ENCODE measurements at places on chromosomes 13 and 19.

DNA sequence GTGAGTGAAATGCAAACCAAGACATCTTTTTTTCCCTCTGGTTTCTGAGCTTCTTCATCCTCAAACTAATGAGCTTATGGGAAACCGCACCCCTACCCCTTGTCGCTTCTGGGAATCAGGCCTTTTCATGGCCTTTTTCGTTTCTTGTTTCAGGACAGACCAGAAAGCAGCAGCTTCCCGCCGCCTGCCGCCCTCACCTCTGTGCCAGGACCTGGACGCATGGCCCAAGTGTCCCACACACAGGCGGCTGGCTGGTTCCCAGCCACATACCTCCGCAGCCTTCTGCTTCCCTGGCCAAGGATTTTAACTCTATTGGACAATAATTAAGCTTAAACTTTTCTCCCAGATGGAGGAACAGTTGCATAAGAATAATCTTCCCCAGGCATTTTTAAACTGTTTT is 114.1 kb upstream of the SLITRK1 start:
- DNase-seq = no peak

GRCh38 chr19:51430221-51430620 is 12.8 kb upstream of the SIGLEC10 start:
- no peak for DNase-seq

GRCh38 chr13:41389580-41389979 is 67.8 kb upstream of the RGCC start:
- no peak for DNase-seq

DNA sequence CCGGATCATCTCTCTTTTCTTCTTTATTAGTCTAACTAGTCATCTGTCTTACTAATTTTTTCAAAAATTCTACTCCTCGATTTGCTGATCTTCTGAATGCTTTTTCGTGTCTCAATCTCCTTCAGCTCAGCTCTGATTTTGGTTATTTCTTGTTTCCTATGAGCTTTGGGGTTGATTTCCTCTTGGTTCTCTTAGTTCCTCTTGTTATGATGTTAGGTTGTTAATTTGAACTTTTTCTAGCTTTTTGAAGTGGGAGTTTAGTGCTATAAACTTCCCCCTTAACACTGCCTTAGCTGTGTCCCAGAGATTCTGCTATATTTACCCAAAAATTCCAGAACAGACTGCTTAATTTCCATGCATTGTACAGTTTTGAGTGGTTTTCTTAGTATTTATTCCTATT is 3.4 kb downstream of the FCAR start:
- no peak for DNase-seq

DNA sequence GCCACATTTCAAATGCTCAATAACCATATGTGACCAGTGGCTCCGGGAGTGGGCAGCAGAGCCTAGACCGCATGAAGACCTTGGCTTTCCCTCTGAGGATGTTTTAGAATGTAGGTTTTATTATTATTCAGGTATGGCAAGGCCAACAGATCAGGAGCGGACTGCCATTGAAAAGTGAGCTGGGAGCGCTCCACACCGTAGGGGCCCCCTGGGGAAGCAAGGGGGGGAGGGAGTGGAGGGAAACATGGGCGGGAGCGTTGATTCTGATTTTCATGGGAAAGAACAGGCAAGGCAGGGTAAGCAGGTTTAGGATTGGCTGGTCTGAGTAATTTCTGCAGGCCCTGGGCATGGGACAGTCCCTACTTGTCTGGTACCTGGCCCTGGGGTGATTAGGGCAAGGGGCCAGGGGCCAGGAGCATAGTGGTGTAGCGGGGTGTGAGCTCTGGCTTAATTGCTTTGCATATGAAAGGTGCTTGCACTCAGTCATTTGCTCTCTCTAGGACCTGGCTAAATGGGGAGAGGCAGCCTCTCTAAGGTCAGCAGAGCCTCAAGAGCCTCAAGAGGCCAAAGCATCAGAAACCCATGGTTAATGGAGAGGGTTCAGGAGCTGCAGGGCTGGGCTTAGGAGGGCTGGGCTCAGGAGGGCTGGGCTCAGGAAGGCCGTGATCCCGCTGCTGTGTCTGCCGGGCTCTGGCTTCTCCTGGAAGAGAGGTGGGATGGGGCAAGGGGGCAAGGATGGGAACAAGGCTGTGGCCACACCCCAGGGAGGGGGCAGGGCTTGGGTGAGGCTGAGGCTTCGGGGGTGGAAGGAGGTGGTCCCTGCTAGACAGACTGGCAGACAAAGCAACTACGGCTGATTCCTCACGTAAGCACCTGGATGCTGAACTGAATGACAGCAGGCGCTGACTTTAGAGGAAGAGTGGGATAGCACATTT is 82.0 kb upstream of the WASF3 start:
- DNase-seq = no peak

GRCh38 chr19:20070691-20071090 is 7.1 kb upstream of the ZNF90 start:
- no peak for DNase-seq

DNA sequence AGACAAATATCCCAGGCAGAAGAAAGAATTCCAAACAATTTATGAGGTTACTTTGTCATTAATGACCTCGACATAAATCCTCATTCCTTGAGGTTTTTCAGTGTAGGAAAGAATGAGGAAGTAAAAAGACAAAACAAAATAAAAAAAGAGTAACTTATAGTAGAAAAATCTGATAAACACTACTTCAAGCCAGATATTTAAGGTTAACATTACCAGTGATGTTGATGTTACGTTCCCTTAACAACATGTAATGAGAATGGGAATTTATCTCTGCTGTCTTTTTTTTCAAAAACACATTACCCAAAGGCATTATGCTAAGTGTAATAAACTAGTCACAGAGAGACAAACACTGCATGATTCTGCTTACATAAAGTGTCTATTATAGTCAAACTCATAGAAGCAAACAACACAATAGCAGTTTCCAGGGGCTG is 935.1 kb downstream of the SLITRK1 start:
- peak; percentile 18 for DNase-seq

GRCh38 chr13:31196992-31197391 is 2.8 kb upstream of the B3GLCT start:
- no peak for DNase-seq

Data from AG10803 (cell line).